ENCODE measurements at places on chromosomes 3 and 15.

DNA sequence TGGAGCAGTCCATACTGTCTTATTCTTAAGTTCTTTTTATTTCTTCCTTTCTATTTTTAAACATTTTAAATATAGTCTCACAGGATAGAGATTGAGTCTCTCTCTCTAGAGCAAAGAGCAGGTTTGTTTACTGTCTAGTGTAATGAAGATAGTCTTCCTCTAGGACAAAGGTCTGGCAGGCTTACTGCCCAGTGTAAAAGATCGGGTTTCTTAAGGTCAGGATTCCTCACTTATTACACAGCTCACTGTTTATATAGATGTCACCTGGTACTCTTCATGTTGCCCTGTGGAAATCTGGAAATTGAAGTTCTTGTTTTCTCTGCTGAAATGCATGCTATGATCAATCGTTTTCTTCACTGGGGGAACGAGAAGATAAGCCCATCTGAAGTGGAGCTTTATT is 76.0 kb downstream of the ZBBX start:
- no peak for DNase-seq

DNA sequence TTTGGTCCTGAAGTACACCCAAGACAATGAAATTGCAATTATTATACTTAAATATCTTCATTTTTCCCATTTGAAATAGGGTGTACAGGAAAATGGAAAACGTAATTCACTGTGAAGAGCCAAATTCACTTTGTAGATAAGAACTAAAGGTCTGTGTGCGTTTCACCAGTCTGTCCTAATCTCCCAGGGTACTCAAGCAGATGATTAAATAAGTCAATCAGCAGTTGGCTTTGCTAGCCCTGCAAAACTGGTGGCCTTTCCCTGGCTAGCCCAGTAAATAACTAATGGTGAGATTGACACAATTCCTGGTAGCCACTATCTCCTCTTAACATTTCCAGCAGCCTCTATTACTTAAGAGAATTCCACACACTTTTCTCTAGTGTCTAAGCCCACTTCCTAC is 389.3 kb downstream of the TBL1XR1 start:
- DNase-seq: no peak

DNA sequence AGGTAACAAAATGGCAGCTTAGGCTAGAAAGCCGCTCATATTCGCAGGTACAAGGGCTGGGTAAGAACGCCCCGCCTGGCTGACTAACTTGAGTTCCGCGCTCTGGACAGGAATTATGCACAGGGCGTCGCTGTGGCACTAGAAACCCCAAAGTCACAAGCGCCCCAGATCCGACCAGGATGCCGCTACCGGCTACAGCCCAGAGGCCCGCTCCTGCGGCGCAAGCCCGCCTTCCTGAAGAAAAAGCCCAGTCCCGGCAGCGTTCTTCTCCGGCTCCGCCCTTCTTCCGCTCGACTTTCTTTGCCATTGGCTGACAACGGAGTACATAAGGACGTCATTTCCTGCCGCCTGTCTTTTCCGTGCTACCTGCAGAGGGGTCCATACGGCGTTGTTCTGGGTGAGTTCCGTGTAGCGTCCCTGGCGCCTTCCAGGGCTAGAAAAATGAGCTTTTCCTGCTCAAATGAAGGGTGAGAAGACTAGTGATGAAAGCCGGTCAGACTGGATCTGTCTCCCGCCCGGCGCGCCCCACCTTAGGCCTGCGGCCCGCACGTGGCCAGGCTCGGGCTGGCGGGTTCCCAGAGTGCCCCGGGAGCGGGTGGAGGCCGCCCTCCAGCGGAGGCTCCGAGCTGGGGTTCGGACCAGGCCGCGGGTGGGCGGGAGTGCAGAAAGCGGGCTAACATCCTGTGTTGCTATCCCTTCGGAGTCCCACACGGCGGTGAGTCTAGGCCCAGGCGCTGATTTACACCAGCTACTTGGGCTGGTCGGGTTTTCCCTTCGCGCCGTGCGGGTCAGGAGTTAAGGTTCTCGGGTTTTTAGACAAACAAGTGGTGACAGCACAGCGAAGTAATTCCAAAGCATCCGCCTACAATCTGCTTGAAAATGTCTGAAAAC is at the start of gene RPSA:
TSS of gene RPSA (plus strand) at position 353 of the 891 bp plus-strand sequence. CDS start 934 bp downstream, outside the sequence.
- peak; percentile 96 for DNase-seq

DNA sequence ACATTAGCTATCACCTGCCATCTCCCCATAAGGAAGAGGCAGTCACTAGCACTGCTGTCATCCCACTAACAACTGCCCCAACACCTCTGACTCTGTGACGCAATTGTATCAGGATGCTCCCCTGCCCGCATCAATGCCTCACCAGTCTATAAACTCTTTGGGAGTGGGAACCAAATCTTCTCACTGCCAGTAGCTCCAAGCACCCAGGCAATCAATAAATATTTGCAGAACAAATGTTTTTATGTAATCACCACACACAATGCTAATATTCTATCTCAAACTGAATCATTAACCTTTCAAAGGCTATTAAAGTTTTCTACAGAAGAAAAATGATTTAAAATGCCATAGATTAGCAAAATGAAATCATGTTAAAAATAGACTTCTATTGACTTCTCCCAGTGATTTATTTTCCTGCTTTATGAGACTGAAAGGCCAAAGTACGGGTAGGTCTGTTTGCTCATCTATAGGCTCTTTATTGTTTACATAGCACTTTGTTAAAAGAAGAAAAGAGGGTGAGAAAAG is 131.3 kb downstream of the PLD1 start:
- no peak for DNase-seq

GRCh38 chr3:190362258-190362657 is 25.7 kb upstream of the CLDN16 start:
- DNase-seq: no peak

GRCh38 chr3:70308760-70309159 is 3.7 kb downstream of the MDFIC2 start:
- no peak for DNase-seq

DNA sequence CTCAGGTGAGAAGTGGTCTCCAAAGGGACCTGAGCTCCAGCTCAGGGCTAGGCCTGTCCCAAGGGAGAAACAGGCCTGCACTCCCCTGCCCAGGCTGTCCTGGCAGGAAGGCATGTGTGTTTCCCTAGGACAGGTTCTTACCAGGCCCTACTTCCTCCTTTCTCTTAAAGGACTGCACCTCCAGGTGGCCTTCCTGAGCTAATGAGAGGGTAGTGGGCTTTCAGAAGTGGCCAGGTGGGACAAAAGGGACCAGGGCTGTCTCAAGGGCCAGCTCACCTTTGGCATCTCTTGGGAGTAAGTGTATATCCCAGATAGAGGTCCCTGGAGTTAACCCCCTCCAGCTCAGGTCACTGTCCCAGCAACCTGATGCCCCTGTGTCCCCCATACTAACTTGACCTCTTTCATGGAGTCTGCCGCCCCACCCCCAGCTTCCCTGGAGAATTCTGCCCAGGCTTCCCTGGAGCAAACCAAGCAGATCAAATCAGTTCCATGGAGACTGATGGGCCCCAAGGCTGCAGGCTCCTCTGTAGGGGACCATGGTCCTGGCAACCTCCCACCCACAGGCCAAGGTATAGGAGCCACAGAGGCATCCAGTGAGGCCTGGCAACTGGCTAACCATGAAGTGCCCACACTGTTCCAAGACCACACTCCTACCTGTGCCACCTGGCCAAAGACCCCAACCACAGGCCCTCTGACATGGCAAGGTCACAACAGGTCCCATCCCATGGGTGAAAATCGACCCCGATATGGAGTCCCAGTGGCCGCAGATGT is 67.6 kb downstream of the ZNF445 start:
- DNase-seq: no peak

- DNase-seq: no peak
Measured at GRCh38 chr3:131109156-131109555, 82.5 kb downstream of the NEK11 start.

DNA sequence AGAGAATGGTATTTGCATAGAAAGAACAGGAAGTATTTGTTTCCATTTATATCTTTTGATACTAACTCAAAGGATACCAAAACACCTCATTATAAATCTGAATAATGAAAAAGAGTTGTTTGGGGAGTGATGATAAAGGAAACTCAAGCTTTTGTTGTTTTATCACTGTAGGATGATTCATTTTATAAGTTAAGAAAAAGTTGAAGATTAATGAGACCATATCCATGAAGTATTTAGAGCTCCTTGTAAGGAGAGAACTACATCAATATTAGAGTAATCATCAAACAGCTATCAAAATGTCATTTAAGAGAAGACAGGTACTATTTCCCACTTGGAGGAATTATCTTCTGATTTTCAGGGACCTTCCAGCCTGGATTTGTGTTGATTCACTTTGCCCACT is 92.5 kb downstream of the EPHB1 start:
- DNase-seq: no peak
